ENCODE measurements at places on chromosomes 12 and 14.

- peak; percentile 51 for DNase-seq
Measured at GRCh38 chr14:32329146-32329545, at the start of gene AKAP6. TSS of gene AKAP6 (plus strand) at chr14:32329298. CDS start at chr14:32433494, 104,196 bp downstream.

DNA sequence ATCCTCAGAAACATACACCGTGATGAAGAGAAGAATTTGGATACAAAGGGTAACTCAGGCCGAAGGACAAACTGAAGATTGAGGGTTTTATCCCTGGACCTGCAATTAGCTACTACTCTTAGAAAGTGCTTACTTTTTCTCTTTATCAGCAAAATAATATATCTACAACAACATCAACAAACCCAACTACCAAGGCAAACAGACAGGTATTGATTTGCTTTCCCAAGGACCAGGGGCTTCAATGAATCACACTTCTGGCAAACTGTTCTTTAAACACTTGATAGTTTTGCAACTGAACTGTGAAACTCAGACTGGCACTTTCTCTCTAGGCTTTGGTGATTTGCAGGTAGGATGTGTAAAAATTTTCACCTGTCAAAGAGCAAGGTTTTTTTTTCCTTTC lies 247.5 kb downstream of the SEC23A start:
- DNase-seq: no peak

DNA sequence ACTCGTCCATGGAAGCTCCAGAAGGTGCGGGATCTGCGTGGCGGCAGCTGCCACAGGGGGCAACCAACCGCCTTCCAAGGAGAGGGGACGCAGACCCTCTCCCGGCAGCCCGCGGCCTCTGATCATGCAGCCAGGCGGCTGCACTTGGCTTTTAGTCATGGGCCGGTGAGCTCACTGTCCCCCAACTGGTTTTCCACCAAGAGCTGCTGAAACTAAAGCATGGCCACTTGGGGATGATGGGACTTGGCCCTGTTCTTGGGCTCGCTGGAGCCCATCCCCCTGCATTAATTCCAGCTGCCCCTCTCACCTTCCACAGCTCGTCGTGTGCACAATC lies 39.1 kb downstream of the CCDC85C start:
- DNase-seq: no peak

- DNase-seq: peak; percentile 38
Measured at GRCh38 chr14:64702493-64703394, 1.5 kb upstream of the PLEKHG3 start.

- no peak for DNase-seq
Measured at GRCh38 chr14:56342494-56342942, 224.3 kb downstream of the PELI2 start.

GRCh38 chr14:93011650-93012325 lies 88.8 kb downstream of the CHGA start:
- DNase-seq: no peak

- no peak for DNase-seq
Measured at GRCh38 chr12:9037431-9037830, 48.1 kb downstream of the KLRG1 start.

GRCh38 chr14:98582276-98582675 lies 689.7 kb downstream of the BCL11B start:
- DNase-seq: no peak

- no peak for DNase-seq
Measured at GRCh38 chr12:26292596-26292995, 97.2 kb downstream of the SSPN start.

GRCh38 chr14:24695265-24696241 lies 61.6 kb upstream of the GZMB start:
- no peak for DNase-seq

DNA sequence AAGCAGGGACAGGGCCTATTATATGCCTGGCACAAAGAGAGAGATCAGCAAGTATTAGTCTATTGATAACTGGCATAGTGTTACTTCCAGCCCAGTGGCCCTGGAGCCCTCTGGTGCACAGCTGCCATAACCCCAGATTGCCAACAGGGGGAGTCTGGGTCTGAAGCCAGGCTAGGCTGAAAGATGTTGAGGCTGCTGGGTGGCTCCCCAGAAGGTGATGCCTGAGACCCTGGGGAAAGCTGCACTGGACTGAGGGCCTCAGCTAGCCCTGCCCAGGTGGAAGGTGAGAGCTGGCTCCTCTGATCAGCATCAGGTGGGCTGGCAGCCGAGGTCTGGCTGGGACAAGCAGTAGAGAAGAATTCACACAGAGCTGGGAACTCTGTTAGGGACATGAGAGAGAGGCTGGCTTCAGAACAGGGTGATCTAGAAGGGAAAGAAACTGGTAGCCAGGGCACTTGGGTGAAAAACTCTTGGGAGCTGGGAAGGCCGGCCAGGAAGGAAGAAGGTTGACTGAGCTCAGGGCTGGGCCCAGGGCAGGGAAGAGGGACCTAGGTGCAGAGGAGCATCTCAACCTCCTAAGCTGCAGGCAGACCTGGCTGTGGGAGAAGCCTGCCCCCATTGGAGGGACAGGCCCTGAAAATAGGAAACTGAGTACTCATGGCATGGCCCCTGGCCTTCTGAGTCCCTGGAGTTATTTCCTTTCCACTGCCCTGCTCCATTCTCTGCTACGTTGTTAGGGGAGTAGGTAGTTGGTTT lies 3.9 kb downstream of the GZMH start:
- DNase-seq: no peak

- no peak for DNase-seq
Measured at GRCh38 chr12:69168828-69169227, 70.5 kb upstream of the CPSF6 start.

DNA sequence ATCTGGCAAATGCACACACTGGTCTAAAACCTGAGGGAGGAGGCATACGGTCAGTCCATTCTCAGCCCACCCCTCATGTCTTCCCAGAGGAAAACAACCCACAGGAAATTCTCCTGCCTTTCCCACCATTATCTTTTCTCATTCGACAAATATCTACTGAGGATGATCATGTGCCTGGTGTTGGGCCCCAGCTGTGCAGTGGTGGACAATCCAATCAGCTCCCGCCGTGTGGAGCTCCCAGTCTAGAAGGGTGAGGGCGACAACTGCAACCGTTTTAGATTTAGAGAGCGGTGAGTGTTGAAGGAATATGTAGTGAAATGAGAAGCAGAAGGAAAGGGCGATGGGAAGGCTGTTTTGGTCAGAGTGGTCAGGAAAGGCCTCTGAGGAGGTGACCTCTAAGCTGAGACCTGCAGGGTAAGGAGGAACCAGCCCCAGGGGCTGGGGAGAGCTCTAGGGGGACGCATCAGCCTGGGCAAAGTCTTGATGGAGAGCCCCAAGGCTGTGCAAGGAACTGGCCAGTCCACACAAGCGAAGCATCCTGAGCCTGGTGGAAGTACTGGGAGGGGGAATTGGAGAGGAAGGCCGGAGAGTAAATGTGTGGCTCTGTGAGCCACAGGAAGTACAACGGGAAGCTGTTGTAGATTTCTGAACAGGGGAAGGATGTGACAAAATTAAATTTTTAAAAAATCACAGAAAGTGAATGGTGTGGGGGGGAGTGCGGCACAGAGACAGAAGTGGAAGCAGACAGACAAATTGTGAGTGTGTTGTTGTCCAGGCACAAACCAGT lies 192.8 kb downstream of the NTF3 start:
- DNase-seq: no peak

- DNase-seq: no peak
Measured at GRCh38 chr14:39861229-39861600, 429.0 kb upstream of the FBXO33 start.

GRCh38 chr14:105848570-105848969 lies 322.2 kb downstream of the TMEM121 start:
- no peak for DNase-seq

GRCh38 chr12:76340680-76341435 lies 7.4 kb downstream of the BBS10 start:
- DNase-seq: no peak

- DNase-seq: no peak
Measured at GRCh38 chr12:107539196-107539939, 146.2 kb upstream of the PWP1 start.

DNA sequence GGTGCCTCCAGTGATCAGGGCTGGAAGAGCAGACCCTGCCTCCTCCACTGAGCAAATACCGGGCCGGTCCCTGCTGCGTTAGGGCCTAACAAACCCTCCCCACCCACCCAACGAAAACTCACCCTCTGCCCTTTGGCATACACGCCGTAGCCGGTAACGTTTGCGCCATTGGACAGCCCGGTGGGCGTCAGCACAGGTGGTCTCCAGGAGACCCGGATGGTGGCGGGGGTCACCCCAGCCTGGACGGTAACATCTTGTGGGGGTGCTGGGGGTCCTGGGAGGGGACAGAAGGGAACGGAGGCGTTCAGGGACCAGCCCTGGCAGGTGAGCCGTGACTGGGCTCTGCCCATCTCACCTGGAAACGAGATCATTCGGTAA lies 100.5 kb downstream of the PIWIL1 start:
- DNase-seq: no peak

GRCh38 chr12:106999446-106999845 lies 12.5 kb upstream of the MTERF2 start:
- DNase-seq: no peak

DNA sequence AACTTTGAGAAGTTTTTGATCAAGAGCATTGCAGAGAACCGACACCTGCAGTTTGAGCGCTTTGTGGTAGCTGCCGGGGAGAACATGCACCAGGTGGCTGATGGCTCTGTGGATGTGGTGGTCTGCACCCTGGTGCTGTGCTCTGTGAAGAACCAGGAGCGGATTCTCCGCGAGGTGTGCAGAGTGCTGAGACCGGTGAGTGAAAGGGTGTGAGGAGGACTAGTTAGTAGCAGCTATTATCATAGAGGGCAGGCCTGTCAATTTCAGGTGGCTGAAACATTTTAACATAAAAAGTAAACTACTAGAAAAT lies 27.0 kb upstream of the HIGD1C start:
- no peak for DNase-seq

DNA sequence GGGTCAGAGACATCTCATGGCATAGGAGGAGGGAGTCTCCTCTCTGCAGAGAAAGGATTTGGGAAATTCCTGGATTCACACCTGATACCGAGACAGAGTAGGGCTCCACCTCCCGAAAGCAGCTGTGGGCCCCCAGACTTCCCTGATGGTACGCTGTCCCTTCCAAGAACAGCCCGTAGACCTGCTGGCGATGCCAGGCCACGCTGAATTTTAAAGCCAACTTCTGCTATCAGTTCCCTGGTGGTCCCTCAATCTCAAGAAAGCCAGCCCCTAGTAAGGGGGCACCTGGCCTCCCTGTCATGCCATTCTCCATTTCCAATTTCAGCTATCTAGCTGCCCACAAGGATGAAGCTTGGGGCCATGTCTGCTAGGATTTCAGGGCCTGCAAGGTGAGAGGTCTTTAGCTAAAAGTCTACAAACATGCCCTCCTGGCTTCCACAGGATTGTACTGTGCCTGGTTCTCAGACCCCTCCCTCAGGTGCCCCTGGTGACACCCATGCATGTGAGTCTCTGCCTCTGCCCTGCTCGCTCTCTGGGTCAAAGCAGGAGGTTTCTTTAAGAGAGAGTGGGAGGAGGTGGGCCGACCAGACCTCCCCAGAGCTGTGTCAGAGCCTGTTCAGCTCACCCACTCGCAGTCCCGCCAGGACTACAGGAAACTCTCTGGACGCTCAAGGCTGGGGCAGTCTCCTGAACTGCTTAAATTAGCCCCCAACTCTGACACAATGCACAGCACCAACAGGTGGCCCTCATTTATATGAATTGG lies 30.5 kb downstream of the ANO2 start:
- DNase-seq: no peak

DNA sequence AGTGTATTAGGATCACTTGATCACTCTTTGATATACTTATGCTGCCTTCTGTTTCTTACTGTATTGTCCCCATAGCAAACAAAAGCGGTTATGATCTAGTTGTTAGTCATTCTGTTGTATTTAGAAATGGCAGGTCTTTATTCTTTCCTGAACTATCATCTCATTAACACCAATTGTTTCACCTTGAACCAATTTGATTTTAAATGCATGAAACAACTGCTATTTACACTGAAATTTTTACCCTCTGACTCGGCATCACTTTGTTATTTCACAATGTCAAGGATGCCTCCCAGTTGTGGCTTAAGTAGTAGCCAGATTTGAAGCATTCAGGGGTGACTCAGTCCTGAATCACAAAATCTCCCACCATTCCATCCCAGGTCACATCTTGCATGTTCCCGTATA lies 303.5 kb downstream of the EGLN3 start:
- DNase-seq: no peak

DNA sequence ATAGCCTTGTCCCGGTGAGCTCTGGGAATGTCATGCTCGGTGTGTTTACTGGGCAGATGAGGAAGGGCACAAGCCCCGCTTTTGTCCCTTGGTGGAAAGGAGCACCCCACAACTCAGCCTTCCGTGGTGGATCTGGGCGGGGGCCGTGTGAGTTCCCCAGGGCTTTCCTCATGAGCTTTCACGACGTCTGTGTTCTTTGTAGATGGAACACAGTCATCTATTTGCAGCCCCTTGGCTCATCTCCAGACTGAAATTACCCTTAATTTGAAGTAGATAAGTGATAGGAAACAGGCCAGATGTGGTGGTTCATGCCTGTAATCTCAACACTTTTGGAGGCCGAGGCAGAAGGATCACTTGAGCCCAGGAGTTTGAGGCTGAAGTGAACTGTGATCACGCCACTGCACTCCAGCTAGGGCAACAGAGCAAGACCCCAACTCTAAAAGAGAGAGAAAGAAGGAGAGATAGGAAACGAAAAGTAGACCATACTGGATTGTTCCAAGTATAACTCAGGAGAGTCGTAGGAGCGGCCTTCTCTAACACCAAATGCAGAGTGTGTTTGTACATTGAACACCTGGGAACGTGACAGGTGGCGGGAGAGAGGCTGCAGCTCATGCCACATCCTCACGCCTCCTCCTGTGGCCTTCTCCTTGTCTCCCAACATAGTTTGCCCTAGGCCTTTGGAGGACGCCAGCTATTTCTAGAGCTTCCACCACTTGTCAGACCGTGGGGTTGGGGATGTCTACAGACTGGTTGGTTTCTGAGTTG lies 8.8 kb downstream of the P2RX4 start:
- no peak for DNase-seq

- no peak for DNase-seq
Measured at GRCh38 chr14:61258985-61259384, 22.2 kb downstream of the TMEM30B start.

DNA sequence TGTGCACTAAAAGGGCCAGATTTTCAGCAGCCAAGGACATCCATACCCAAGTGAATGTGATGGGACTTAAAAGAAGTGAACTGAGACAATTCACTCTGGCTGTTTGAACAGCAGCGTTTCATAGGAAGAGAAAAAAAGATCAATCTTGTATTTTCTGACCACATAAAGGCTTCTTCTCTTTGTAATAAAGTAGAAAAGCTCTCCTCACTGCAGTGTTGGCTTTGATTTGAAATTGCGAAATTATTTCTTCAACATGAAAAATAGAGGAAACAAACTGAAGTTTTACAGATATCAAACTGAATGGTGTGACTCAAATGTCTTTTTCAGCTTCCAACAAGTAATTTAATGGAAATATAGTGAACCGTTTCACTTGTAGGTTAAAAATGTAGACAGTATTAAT lies 11.3 kb upstream of the KCNMB4 start:
- no peak for DNase-seq

- no peak for DNase-seq
Measured at GRCh38 chr14:58783792-58784511, 146.2 kb downstream of the DACT1 start.

- no peak for DNase-seq
Measured at GRCh38 chr12:90868626-90869025, 86.3 kb downstream of the CCER1 start.

Measured in femur (tissue), 1 donor.